ENCODE measurements at places on chromosomes 3 and 15.

GRCh38 chr3:47266709-47267489 lies 15.7 kb downstream of the KIF9 start:
- peak; percentile 37 for DNase-seq

GRCh38 chr3:110881069-110881468 lies 190.5 kb upstream of the NECTIN3 start:
- DNase-seq = no peak

- DNase-seq = no peak
Measured at GRCh38 chr3:192413461-192413860, 313.9 kb downstream of the FGF12 start.

GRCh38 chr3:133293397-133294110 lies 106.3 kb upstream of the BFSP2 start:
- DNase-seq = no peak

DNA sequence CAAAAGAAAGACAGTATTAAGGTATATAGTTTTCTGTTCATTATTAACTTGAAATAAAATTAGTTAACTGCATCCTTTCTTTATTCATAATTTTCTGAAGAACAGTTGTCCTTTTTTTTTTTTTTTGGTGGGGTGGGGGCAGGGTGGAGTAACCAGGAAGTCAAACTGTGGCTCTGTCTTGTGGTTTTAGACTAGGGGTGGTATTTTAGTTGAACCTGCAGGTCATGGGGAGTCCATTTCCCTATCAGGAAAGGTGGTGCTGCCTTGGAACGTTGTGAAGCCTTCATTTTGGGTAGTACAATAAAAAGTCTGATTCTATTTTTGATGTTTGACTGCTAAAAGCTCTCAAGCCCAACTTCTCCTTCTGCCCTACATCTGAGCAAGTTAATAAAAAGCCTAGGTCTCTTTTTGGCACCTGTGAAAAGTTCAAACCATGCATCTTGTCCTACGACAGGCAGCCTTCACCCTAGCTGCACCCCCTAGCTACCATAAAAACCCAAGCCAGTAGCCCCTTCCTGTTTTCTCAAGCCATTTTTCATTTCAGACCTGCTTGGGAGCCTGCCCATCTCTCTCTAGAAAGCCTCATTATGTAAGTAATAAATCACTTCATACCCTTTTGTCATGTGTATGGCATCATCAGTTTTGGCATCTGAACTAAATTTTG lies 31.2 kb upstream of the RIOX2 start:
- no peak for DNase-seq

DNA sequence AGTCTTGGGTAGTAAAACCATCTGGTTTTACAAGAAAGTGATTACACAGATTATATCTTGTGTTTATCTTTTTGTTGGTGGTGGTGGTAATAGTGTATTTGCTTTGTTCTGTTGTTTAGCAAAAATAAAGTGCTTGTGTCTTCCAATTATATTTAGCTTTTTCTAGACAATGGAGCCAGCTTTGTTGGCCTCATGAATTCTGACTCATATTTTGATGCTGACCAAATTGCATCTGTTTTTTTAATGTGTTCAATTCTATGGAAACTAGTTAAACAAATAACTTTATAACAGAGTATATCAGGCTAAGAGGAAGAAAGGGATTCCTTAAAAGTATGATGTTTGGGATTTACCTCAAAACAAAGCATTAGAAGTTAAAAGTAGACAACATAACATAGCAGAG lies 69.3 kb upstream of the BFSP2 start:
- no peak for DNase-seq

DNA sequence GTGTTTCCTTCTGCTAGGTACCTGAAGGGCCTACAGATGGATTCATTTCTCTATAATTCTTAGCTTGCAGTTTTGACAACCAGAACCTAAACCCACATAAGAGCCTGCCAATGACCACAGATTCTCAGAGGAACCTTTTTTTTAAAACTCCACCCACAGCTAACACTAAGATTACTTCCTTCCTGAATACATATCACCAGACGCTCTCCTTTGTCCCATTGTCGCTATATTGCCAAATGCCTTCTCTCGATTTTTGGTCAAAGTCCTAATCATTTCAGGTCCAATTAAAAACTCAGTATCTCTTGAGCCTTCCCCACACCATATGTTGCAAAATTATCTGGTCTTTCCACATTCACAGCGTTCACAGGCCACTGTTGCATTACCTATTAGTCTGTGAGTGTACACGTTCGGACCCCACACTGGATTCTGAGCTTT lies 12.4 kb downstream of the ZNF710 start:
- no peak for DNase-seq

- no peak for DNase-seq
Measured at GRCh38 chr3:164375995-164376394, 702.3 kb downstream of the SI start.
